NCI-H1436 (cell line): ENCODE measurements at places on chromosomes 7 and 10.

DNA sequence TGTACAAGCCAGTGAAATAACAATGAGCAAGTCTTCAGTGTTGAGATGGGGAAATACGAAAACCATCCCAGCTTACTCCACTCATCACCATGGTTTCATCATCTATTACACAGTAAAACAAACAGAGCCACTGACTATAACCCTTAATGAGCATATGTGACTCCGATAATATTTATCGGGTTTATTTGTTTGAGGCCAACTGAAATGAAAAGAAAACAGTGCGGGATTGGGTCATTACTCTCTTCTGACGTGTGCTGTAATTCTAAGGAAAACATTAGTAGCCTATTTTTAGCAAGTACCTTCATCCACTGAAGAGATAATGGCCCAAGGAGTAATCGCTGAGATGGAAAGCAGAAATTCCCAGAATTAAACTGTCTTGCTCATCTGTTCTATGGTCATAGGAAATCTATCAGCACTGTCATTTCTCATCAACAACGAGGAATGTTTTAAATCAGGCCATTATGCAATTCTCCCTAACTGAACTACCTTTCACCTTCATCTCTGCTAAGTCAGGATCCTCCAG is 716.5 kb downstream of the INHBA start:
- DNase-seq, result no peak

DNA sequence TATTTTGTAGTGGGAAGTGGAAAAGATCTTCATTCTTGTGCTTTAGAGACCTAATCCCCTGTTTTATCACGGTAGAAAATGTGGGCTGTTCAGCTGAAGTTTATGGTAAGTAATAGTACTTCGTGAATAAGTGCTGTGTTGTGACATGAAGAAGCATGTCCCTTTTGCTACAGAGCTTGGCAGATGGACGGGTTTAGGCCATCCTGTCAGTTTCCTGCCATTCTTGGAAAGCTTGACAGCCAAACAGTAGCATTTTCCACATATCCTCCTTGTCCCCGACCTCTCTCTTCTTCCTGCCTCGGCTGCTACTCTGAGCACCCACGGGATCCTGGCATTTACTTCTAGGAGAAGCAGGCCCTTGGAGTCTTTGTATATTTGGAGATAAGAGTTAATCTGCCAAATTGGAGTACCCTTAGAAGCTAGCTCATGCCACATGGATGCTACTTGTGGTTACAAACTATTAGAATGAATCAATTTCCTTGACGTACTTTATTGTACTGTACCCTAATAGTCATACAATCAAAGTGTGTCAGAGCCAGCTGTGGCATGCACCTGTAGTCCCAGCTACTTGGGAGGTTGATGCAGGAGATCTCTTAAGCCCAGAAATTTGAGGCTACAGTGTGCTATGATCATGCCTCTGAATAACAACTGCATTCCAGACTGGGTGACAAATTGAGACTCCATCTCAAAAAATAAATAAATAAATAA is 39.2 kb downstream of the PNLIPRP3 start:
- DNase-seq, result no peak

DNA sequence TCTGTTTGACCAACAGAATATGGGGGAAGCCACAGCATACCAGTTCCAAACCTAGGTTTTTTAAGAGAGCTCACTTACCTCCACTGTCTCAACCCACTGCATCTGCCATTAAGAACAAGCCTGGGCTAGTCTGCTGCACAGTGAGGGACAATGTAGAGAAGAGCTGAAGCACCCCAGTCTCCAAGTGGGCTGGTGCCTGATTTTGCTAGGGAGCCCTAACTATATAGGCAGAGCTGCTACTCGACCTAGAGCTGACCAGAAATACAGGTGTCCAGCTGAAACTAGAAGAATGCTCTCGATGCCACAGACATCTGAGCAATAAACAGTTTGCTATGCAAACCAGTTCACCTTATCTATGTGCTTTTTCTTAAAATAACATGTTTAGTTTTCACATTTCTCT is 106.9 kb upstream of the BET1 start:
- DNase-seq, result no peak

- no peak for DNase-seq
Observed at GRCh38 chr7:148912758-148913541, 28.9 kb upstream of the EZH2 start.

GRCh38 chr10:104300736-104301292 is 31.8 kb downstream of the GSTO2 start:
- peak; percentile 30 for DNase-seq

DNA sequence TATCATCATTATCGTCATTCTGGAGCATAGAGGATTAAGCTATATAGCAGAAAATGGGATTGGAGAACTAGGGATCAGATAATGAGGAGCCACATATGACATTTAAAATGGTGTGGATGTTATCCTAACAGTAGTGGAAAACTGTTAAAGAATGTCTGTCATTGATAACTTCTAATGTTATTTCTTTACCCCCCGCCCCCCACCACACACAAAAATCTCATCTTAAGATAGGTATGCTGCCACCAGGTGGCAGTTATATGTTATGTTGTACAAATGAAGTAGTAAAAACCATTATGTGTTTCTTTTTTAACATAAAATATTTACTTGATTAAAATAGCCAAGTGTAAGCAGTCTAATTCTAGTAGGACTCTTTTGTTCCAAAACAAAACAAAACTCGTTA is 13.0 kb downstream of the AKAP9 start:
- no peak for DNase-seq

DNA sequence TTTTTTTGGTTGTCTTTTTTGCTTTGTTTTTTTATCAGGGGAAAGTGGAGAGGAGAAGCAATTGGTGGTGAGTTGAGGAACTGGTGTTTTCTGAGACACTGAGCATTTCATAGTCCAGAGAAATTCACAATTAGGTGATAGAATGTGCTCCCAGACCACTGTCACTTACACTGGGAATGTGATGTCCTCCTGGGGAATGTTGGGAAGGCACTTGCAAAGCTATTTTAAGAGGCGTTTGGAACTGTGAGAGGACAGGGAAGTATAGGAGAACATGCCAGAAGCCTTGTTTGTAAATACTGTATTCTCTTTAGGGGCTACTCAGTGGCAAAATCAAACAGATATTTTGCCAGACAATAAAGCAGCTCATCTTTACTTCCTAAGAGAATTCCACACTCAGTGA is 16.0 kb downstream of the CHRM2 start:
- no peak for DNase-seq

DNA sequence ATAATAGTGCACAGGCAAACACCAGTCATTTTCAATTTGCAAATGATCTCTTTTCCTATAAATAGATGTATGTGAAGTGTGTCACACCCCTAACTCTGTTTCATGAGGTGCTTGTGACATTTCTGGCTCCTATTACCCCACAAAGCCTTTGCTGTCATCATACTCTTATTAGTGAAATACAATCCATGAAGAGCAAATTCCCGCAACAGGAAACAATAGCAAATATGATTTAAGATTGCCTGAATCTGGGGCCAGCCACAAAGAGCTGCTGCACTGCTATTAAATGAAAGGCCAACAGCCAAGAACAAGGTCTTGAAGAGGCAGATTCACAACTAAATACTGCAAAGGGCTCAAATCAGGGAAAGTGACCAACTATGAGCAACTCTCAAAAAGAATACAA is 96.3 kb upstream of the CAV2 start:
- DNase-seq, result no peak

DNA sequence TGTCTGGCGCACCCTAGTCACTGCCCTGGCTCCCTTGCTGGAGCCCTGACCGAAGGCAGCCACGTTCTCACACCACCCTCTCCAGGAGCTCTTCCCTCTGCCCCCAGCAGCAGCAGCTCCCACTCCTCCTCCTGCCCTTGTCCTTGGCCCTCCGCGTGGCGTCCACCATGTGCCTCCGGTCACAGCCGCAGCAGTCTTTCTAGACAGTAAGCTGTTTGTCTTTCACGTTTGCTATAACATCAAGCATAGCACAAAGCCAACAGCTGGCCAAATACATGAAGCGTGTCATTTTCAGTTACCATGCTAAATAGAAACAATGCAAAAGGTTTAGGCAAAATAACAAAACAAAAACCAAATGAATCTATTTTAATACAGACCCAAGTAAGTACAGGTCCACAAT is 3.3 kb downstream of the PITRM1 start:
- no peak for DNase-seq

DNA sequence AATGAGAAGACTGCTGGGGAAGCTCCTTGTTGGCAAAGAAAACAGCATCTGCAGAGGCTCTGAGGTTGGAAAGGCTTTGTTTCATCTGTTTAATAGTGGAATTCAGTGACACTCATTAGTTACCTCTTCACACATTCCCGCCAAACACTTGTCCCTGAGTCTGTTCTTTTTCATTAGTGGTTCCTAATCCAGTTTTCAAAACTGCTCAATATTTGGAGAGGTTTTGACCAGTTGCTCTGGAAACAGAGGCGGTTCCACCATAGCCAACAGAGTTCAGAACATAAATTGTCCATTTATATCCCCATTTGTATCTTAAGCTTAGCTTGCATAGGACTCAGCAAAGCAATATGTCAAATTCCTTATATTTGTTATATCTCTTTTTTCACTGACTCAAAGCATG is 754.6 kb downstream of the AUTS2 start:
- no peak for DNase-seq

DNA sequence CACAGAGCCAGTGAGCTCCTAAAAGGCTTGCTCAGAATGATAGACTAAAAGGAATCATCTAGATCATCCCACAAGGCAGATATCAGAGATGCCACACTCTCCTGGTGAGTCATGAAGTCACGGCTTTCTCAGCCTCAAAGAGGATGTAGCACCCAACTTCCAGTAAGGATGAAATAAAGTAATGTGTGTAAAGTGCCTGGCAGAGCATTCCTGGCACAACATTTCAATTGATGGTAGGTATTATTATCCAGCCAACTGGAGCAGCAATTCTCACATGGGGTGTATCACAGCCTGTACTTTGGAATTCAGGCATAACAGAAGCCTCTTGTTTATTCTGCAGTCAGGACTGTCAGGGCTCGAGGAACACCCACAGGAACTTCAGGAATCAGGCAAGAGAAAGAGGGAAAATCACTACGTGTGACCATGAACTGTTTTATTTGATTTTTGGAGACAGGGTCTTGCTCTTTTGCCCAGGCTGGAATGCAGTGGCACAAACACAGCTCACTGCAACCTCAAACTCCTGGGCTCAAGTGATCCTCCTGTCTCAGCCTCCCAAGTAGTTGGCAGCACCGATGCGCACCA is 5.3 kb upstream of the NAT16 start:
- no peak for DNase-seq

DNA sequence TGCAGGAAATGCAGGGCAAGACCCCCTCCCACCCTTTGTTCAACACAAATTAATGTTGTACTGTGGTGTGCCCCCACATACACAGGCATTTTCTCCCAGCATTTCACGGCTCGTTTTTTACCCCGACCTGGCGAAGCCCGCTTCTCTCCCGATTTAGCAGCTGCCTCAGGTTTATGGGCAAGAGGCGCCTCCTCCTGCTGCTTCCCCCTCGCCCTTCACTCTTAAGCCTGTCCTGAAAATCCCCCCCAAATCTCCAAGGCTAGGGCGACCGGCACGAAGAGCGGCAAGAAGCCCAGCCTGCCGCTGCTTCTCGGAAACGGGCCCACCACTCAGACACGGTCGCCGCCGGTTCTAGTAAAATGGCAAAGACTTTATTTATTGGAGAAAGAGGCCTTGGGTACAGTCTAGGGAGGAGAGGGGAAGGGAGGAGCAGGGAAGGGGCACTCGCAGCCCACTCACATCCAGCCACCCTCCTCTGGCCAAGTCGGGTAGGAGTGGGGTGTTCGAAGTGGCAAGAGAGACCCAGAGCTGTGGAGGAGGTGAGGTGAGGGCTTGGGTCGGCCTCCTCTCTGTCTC is 3.3 kb downstream of the LBX1 start:
- no peak for DNase-seq

- no peak for DNase-seq
Observed at GRCh38 chr10:70247360-70247759, 14.1 kb upstream of the PPA1 start.

- DNase-seq, result no peak
Observed at GRCh38 chr10:13247784-13248183, 13.6 kb upstream of the UCMA start.

- DNase-seq, result no peak
Observed at GRCh38 chr10:42973870-42974692, 102.8 kb upstream of the RET start.

- no peak for DNase-seq
Observed at GRCh38 chr7:70797109-70797514, 334.8 kb upstream of the GALNT17 start.

DNA sequence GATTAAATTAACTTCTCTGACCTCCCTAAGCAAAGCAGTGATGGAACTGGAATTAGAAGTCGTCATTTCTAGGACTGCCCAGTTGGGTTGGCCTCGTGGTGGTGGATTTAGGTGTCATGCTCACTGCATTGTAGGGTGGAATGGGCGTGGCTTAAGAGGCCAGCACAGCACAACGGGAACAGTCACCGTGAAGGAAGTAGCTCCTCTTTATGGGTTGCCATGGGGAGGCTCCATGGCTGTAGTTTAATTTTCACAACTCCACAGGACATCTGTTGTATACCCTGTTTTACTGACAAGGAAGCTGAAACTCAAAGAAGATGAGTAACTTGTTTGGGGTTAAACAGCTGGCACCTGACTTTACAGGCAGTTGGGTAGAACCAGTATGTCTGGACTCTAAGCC is 208.3 kb downstream of the CELF2 start:
- DNase-seq, result no peak

DNA sequence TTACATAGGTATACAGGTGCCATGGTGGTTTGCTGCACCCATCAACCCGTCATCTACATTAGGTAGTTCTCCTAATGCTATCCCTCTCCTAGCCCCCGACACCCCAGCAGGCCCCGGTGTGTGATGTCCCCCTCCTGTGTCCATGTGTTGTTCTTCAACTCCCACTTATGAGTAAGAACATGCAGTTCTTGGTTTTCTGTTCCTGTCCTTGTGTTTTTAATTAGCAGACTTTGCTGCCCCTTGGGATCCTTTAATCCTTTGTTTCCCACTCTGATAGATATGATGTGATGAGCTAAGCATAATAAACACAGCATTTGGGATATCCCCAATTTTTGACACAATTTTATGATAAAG is 71.1 kb upstream of the PALS2 start:
- DNase-seq, result no peak

DNA sequence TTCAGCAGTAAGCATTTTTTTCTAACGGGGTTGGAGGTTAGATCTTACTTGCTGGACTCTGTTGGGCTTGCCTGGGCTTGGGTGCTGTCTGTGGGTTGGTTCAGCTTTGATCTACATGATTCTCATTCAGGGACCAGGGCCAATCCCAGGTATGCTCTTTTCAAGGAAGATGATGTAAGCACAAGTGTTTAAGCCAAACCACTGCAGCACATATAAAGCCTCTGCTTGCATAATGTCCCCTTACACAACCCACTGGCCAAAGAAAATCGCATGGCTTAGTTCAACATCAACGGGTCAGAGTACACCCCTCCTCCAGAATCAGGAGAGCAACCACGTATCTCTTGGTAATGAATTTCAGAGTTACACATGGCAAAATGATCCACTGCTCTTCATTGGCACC is 83.9 kb downstream of the DNAJB9 start:
- no peak for DNase-seq

GRCh38 chr10:1509011-1509530 is 228.3 kb downstream of the ADARB2 start:
- no peak for DNase-seq

GRCh38 chr10:117617659-117618058 is 75.1 kb downstream of the EMX2 start:
- no peak for DNase-seq

GRCh38 chr10:99648717-99649116 is 10.6 kb upstream of the ENTPD7 start:
- no peak for DNase-seq
